ENCODE measurements at places on chromosomes 1 and 21.
A peak's percentile ranks its signal among the peaks of the same experiment; 100 is the strongest.

DNA sequence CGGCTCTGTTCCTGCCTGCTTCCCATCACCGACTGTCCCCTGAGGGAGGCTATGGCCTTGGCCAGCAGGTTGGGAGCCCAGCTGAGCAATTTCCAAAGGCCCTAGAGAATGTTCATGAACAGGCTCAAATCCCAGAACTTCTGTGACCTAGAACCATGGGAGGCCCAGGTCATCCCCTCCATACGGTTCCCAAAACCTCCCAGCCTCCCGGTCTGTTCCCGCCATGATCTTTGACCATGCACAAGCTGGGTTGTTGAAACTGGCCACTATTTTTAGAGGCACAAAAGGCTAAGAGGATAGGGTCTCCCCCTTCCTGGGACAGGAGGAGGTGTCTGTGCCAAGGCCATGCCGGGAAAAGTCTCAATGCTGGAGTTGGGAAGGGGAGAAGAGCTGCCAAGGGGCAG lies 27.5 kb downstream of the EPHA2 start:
- no peak for DNase-seq

GRCh38 chr1:19344372-19344810 lies 32.3 kb downstream of the SLC66A1 start:
- DNase-seq: peak; percentile 48

DNA sequence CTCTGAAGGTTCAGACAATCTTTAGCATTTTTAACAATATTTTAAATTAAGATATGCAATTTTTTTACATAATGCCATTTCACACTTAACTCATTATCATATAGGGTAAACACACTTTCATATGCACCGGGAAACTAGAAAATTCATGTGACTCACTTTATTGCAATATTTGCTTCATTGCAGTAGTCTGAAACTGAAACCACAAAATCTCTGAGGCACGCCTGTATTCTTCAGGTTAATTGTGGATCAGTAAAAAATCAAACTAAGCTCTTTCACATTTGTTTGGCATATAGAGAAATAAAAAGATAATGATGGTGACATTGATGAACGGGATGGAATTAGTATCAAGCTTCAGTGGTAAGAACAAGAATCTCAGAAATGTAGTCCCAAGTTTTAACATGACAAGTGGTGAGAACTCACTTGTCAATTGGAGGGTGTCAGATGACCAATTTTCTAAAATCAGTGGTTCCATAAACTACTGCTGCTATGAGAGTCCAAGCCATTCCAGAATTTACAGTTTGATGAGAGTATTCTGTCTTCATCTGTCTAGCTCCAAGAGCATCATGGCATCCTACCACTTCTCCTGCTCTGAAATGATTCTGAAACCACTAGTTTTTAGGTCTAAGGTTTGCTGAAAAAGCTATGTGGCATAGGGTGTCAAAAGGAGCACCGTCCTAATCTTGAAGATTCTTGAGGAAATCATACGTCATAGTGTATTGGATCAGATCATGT lies 281.0 kb downstream of the PTPRC start:
- no peak for DNase-seq

DNA sequence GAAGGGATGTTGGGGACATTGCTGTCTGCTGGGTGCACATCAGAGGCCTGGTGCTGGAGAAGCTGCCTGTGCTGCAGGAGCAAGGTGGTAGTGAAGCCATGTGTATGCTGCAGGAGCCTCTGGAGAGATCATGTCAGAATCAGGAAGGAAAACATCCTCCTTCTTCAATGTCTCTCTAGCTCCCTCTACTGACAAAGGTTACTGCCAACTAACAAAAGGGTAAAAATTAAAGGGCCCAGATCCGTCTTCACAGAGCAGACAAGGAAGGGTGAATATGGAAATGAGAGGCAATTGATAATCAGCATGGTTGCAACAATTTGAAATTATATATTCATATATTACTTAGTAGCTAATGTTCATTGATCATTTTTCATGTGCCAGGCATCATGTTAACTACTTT lies 32.2 kb downstream of the FAM177B start:
- no peak for DNase-seq

DNA sequence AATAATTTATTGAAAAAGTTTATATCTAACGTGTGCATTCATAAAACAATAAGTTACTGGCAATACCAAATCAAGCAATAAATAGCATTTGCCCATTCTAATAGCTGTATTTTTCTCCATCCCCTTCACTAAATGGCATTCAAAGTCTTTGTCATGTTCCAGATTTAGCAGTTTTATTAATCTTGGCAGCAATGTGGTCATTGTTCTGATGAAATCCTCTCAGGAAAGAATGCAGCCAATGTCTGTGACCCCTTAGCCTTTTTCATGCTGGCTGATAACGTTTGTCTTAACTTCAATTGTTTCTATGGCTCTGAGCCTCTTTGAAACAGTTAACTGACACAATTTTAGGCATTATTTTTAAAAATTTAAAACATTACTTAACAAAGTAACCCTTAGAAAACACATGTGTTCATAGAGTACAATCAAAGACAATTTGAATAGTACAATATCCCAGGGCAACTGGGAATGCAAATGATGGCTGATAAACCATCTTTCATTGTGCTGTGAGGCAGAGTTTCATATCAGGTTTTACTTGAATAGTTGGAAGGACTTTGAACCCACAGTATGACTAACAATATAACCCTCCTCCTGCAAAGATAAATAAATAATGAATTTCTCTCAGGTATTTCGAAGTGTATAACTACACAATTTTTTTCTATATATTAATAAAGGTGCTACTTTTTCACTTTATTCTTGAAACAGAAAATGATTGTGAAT lies 217.5 kb downstream of the LRRIQ3 start:
- DNase-seq: no peak

DNA sequence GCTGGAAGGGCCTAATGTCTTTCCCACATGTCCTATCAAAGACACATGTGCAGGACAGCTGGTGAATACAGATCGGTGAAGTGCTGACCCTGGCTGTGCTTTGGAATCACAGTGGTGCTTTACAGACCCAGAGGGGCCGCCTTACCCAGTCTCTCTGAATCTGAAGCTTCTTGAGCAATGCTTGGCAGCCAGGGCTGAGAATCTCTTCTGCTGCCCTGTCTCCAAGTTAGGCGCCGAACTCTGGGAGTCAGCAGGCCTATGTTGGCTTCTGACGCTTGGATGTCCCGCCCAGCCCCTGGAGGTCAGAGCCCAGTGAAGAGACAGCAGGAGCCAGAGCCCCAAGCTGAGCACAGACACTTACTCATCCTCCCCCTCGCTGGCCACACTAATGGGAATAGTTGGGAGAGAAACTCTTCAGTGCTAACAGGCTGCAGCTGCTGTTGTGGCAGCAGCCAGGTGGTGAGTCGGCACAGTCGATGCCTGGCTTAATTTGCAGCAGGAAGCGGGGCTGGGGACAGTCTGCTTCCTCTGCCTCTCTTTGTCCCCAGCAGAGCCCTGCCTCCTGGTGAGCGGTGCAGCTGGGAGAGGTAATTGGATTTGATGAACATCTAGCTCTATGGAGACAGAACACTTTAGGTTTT lies 68.1 kb downstream of the URB2 start:
- no peak for DNase-seq

- DNase-seq: peak; percentile 51
Observed at GRCh38 chr21:43854773-43855633, 10.0 kb upstream of the AGPAT3 start.

GRCh38 chr1:20266141-20266540 lies 24.5 kb upstream of the VWA5B1 start:
- DNase-seq: no peak

DNA sequence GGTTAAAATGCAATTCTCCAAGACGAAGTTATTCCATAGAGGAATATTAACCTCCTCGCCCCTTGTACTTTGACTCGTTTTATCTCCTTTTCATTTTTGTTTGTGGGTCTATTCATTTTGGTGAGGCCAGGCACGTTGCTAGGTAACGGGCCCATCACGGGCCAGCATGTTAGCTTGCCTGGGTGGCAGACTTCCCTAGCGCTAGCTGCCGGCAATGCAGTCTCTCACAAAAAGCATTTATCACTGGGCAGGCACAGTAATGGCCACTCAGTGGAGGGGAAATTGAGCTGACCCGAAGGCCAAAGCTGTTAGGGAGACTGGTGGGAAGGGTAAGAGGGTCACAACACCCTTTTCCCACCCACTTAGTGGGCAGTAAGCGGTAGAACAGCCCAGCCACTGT lies 234.4 kb upstream of the FOXD3 start:
- DNase-seq: no peak

GRCh38 chr1:59601811-59602210 lies 212.9 kb upstream of the HOOK1 start:
- no peak for DNase-seq

DNA sequence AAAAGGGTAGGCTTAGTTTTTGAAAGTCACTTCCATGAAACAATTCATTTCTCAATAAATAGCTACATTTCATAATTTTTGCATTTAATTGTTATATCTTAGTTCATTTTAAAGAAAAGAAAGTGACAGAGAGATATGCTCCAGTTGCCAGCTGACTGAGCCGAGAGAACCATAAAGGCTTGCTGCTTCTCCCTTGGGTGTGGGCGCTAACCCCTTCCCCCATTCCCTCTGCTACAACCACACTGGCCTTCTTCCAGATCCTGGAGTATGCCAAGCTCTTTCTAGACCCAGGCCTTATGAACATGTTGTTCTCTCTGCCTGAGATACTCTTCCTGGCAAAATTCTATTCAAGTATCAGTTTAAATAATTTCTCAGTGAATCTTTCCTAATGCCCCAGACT lies 12.3 kb downstream of the SORT1 start:
- DNase-seq: no peak

GRCh38 chr1:169117599-169117998 lies 11.1 kb downstream of the ATP1B1 start:
- no peak for DNase-seq

- no peak for DNase-seq
Observed at GRCh38 chr1:203354246-203354645, 3.3 kb upstream of the FMOD start.

DNA sequence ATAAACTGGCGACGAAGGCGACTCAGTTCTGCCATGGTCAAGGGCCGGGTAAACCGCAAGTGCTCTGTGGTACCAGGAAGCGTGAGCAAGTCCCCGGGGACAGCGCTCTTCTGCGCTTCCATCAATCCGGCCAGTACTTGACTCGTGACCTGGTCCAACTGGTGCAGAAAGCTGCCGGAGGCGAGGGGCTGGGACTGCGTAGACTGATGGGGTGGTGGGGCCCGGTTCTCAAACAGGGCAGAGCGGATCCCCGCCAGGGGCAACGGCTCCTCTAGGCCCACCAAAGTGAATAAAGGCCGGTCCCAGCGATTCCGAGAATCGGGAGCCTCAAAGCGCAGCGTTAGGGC lies 852 bp downstream of the KTI12 start:
- DNase-seq: no peak

DNA sequence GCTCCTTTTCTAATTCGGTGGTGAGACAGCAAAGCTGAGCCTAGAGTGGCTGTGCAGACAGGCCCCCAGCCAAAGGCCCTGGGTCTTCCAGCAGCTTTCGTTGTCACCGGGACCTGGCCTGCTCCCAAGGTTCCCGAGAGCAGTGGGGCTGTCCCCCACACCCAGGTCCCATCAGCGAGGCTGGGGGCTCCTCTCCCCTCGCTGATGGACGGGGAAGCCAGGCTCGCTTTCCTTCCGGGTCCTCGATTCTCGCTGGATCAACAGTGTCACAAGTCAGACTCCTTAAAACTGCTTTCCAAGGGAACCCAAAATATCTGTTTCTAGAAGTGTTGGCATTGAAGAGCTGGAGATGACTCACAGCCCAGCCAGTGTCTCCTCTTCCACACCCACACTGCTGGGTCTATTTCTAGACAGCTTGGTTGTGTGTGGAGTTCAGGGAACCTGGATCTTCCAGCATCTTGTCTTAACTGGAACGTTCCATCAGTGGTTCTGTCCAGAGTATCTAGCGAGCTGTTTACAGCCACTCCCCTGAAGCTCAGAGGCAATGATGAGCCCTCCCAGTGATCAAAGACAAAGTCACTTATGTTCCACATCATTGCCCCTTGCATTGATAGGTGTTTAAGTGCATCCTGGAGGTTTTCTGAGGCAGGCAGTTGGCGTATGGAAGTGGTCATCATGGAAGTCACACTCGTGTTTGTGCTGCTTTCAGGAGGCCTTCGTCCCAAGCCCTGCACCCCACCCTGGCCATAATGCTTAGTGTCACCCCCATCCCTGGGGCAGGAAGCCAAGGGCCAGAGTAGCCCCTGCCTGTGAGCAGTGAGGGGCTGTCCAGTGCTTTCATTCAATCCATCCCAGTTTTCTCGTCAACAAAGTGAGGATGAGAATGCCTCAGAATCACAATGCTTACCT lies 35.2 kb downstream of the RRP1 start:
- DNase-seq: no peak

DNA sequence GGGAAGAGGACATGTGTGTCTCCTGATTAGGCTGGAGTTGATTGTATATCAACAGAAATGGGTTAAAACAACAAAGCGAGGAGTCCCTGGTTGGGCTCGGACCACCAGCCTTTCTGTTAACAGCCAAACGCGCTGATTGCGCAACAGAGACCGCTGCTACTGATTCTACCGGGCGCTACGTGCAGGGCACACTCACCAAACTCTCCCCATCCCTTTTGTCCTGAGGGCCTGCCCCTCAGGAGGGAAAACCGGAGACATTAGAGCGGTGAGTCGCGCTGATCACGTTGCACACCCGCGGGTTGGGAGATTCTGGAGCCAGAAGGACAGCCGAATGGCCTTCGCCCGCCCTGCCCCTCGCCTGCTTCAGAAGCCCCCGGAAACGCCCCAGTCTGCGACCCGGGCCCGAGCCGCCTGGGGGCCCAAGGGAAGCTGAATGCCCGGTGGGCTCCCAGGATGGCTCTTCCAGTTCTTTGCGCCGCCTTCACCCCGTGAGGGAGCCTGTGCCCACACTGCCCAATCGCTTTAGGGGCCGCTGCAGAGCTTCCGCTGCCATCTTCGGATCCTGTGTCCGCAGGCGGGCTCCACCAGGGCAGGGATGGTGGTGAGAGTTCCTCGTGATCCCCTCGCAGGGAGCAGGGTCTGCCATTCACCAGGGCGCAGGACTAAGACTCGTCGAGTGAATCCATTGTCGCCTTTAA lies 165.4 kb upstream of the NBPF11 start:
- no peak for DNase-seq

DNA sequence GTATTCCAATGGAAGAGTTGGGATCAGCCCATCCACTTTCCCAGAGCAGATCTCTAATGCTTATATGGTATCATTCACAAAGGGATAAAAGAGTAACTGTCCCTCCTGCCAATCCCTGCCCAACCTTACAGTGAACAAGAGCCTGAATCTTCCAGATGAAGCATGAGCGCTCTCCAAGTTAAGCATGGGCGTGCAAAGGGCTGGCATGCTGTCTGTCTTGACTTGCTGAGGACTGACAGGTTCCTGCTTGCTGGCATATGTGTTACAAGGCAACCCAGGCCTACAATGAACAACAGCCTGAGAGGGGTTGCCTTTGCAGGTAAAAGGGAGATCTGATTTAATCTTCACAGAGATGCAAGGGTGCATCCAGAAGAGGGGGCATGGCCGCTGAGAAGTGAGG lies 155.6 kb upstream of the SOD1 start:
- no peak for DNase-seq

- DNase-seq: no peak
Observed at GRCh38 chr1:26857473-26858060, 5.4 kb upstream of the SFN start.

GRCh38 chr1:20612221-20612746 lies 21.0 kb upstream of the PINK1 start:
- no peak for DNase-seq

GRCh38 chr1:2858676-2859075 lies 57.2 kb upstream of the TTC34 start:
- DNase-seq: no peak
